ENCODE measurements at places on chromosomes 1 and 21.

DNA sequence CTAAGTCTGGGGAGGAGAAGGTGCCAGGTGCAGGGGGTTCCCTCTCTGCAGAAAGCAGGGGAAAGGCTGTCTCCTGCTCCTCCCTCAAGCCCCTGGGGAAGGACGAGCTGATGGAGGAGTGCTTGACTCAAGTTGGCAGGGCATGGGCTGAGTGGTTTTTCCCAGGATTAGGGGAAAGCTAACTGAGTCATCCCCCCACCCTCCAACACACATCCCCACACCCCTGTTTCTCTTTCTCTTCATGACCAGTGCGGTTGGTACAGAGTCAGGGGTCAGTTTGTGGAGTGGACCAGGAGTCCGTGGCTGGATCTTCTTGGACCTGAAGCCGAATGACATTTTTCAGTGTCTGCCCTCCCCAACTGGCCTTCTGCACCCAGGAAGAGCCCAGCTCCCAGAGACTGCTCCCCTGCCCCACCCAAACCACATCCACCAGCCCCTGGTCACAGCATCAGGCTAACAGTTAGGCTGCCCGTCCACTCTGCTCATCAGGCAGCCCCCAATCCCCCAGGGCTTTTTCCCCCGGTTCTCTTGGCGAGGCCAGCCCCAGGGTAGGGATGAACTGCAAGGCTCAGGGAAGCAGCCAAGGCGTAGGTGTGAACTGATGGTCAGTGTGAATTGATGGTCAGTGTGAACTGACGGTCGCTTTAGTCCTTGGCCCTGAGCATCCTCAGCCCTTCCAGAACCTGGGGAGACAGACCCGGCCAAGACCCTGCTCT is 81.0 kb downstream of the PAX7 start:
- DNase-seq, result no peak

- no peak for DNase-seq
Measured at GRCh38 chr1:3031401-3032221, 10.3 kb downstream of the ACTRT2 start.

DNA sequence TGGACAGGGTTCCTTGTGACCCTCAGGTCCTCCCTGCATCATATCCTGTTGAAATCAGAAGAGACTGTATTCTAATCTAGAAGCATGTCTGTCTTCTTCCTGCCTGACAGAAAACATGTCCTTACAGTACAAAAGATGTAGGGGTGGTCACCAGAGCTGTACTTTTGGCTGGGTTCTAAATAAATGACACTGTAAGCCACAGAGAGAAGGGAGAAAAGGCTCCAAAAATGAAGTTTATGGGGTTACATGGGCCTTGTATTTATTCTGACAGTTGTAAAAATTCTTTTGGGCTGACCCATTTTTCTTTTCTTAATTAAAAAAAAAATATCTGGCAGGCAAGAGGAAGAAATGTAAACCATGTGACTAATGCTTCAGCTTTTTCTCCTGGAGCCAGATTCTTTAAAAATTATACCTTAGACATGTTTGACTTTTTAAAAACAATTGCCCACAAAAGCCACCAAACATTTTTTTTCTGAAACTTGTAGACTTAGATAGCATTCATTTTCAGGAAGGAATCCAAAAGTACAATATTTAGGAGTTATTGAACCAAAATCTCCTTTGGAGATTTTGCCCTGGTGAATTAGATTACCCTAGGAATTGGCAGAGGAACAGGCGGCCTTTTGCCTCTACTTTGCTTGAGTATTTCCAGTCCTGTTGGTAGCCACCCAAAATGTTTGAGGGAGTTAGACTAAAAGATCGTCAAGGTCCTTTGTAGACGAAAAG is 17.1 kb downstream of the RGL1 start:
- DNase-seq, result no peak

- no peak for DNase-seq
Measured at GRCh38 chr1:39272798-39273469, 68.4 kb downstream of the MACF1 start.

DNA sequence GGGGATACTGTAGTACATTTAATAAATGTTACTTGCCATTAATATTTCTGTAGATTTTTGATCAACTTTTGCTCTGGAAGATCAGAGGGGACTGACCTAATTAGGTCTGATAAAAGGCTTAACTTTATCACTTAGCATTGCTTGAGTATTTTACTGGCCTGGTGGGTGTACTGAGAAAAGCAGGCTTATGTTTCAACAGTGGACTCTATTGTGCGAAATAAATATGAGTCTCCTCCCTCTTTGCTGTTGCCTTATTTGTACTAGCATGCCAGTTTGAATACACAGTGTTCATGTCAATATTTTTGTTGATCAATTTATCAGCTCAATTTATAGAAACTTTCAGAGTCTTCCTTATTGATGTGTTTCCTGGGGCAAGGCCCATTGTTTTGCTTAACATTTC is 49.1 kb downstream of the EBNA1BP2 start:
- DNase-seq, result no peak

- DNase-seq, result no peak
Measured at GRCh38 chr1:156908541-156908940, 11.9 kb upstream of the LRRC71 start.

Data from HL-60 (cell line).